IgD-negative memory B cell (primary cell): ENCODE measurements at places on chromosomes 3 and 15. TPM values are rescaled to one million over a fixed set of nuclear protein-coding genes. Genes with fewer than 3 reads are reported as not detected.

Gene GP9
- polyA plus RNA-seq: 4.3 TPM

Gene CHL1
- 4.1 TPM for polyA plus RNA-seq

Gene CHRNA3
- polyA plus RNA-seq: not detected

Gene AGTR1
- not detected for polyA plus RNA-seq

Gene IQCF5
- polyA plus RNA-seq: not detected

Gene LYZL4
- polyA plus RNA-seq: not detected

Gene CYP1A2
- polyA plus RNA-seq: not detected

Gene ADAMTSL3
- not detected for polyA plus RNA-seq

Gene PAQR9
- not detected for polyA plus RNA-seq

Gene GOLGA8K
- polyA plus RNA-seq: not detected

Gene WDR49
- not detected for polyA plus RNA-seq

Gene GOLGA8R
- polyA plus RNA-seq: 0.06 TPM

Gene TRPM1
- polyA plus RNA-seq: not detected

Gene NANOGP8
- not detected for polyA plus RNA-seq

Gene SLC22A14
- not detected for polyA plus RNA-seq

Gene KLF15
- not detected for polyA plus RNA-seq

Gene MEIS2
- polyA plus RNA-seq: not detected

Gene ZNF774
- polyA plus RNA-seq: 0.04 TPM
